ENCODE measurements at places on chromosomes 3 and 15.

DNA sequence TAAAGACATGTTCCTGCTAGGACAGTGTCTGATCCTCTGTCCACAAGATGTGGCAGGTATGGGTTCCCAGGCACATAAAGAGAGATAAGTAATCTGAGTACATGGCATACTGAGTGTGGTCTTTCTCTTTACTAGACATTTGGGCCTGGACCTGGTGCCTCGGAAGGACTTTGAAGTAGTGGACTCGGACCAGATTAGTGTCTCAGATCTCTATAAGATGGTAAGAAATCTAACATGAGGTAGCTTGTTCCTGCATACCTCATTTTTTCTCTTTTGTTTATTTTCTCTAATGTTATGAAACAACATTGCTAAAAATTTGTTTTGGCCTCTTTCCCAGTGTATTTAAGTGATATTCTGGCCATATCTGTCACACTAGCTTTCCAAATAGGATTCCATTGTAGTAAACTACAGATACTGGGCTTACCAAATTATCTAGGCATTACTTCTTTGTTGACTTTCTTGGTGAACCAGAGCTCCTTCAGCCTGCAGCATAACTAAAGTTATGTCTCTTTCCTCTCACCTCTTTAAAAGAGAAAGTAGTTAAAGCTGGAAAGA is 309.8 kb upstream of the MANF start:
- no peak for DNase-seq

- no peak for DNase-seq
Measured at GRCh38 chr3:100319951-100320350, 14.6 kb upstream of the NIT2 start.

DNA sequence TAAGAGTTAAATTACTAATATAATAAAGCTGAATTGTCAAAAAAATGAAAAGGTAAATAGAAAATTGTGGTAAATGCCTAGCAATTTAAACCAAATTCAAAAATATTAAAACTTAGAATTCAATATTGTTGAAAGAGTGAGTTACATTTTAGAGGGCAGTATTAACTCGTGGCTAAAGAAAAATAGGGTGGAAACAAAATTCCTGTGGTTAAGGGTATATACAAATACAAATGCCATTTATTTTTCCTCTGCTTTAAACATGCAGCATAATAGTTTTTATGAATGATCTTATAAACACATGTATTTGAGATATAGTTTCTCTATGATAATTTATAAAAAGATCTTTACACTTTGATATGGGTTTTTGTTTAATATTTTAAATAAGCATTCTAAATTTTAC is 79.0 kb downstream of the NEDD4 start:
- DNase-seq = no peak

DNA sequence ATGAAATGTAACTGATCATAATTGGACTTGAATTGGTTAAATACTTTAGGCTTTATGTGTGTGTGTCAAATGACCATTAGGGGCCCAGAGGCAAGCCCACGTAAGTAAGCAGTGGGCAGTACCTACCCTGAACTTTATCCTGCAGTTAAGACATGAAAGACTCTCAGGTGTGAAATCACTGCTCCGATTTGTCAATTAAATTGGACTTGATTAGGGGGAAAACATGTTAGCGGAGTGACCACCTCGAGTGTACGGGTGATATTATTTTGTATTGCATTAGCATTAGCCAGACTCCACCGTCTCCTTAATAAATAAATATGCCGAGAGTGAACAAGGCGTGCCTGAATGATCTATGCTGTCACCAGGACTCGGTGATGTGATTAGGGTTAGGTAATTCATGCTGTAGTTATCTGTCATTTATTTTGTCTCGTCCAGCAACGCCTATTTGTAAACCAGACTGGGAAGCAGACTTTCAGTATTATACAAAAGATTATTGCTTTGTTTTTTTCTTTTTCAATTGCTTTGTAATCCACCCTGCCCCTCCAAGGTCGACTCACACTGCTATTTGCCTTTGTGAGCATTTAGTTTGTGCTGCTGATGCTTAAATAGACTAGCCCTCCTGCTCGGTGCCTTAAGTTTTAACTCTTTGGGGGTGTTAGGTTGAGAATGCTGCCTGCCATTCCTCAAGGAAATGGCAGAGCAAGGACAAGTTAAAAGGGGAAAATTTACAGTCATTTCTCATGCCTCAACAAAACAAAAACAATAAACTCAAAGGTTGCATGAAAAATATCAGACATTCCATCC is 1.8 kb downstream of the RBMS3 start:
- DNase-seq = no peak

- no peak for DNase-seq
Measured at GRCh38 chr3:167507954-167508353, 34.1 kb upstream of the SERPINI2 start.

DNA sequence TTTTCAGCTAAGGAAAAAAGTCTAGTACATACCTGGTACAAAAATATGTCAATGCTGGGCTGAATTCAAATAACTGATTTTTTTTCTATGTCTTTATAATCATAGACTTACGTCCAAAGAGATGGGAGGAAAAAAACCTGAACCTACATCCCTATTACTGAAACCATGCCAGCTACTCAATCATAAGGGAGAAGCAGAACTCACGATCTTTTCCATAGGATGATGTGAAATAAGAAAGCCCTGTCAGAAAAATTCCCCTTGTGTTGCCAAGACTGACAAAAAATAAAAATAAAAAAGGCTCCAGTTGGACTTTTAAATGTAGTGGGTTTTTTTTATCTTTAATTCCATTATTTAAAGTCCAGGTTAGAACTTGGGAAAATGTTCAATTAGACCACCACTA is 3.3 kb downstream of the MSL2 start:
- DNase-seq = no peak

DNA sequence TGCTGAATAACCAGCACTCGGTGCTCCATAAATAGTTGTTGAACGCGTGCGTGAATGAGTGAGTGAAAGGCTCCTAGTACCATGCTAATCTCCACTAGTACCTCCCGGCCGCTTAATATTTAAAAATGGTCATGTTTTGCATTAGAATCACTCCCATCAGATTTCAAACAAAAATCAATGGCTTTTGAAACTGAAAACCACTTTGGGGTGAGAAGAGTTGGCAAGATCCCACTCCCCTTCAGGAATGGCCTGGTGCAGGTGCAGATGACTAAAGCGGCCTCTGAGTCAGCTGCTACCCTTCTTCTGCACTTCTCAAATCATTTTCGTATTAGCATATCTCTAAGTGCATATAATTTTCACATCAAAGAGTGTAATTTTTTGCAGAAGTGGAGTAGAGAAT is 425.3 kb upstream of the PROK2 start:
- no peak for DNase-seq

GRCh38 chr3:107813026-107813425 is 277.8 kb downstream of the CD47 start:
- no peak for DNase-seq

DNA sequence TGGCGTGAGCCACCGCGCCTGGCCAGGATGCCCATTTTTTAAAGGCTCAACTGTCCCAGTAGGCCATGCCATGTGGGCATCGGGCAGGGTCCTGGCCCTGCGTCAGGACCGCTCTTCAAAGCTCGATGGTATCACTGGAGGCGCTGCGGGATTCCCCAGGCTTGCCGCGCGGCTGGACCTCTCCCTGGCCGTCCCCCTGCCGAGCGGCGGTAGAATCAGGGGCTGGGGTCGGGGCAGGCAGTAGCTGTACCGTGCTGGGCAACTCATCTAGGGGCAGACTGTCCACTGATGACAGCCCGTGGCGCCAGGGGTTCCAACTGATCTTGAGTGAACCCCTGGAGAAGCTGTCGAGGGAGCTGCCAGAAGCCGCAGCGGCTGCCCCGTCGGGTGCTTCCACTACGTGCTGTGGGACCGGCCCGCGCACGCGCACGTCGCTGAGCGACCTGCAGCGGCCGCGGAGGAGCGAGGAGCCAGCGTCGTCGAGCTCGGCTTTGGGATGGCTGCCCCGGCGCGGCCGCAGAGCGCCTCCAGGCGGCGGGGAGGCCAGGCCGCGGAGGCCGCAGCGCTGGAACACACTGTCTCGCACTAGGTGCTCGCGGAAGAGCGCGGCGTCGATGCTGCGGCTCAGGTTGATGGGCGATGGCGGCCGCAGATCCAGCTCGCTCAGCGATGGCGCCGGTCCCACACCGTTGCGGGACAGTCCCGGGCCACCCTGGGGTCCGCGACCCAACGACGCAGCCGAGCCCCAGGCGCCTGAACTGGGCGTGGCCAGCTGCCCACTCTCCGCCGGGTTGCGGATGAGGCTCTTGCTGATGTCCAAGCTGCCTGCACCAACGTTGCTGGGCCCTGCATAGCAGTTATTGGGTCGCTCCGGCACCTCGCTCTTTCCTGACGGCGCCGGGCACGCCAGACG is 5.8 kb downstream of the PRRT3 start:
- DNase-seq = no peak

GRCh38 chr15:72105111-72105510 is 12.8 kb downstream of the MYO9A start:
- DNase-seq = no peak

GRCh38 chr3:160851629-160852210 is 95.7 kb downstream of the PPM1L start:
- DNase-seq = no peak

DNA sequence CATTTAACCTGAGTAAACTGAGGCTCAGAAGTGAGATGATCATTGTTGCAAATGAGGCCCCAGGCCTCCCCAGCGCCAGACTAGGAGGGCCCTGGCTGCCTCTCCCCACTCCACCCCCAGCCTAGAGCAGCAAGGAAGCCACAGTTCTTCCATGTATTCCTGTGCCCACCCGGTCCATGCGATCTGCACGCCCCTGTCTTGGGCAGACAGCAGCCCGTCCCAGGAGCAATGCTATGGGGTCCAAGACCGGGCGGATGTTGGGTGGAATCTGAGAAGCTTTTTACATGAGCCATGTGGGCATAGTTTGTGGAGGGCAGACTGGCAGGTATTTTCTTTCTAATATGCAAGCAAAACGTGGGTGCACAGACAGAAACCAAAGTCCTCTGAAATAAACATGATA is 15.1 kb downstream of the SH2D7 start:
- no peak for DNase-seq

DNA sequence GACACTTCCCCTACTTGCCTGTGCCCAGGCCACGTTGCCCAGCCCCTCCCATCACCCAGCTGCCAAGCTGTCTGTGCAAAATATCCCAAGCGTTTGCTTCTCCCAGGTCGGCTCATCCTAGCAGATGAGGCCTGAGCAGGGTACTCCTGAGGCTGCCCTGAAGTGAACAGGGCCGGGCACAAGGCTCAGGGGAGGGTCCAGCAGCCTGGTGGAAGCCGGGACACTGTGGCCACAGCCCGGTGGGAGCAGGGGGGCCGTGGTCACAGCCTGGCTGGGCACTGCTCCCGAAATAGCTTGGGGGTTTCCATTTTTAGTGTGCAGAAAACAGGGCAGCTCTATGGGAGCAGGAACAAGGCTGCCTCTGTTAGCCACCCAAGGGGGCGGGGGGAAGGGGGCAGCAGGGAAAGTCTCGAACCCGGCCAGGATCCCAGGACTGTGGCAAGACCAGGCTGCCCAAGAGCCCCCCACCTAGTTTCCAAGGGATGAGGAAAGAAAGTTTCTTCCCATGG is 3.4 kb downstream of the PLXNB1 start:
- no peak for DNase-seq

DNA sequence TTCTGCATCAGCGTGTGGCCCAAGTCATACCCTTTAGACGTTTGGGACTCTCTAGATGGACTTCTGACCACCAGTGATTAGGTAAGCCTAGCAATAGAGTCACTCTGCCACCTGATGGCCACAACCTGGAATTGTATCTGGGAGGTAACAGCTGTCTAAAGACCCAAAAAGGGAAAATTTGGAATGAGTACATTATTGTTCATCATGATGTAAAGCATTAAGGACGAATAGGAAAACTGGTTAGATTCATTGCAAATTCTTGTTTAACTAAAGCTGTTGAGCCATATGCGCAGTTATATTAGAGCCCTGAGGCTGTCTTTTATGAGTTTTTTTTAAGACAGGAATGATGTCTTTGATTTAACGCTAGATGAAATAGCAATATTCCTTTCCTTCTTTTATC is 63.6 kb downstream of the FAM81A start:
- no peak for DNase-seq

DNA sequence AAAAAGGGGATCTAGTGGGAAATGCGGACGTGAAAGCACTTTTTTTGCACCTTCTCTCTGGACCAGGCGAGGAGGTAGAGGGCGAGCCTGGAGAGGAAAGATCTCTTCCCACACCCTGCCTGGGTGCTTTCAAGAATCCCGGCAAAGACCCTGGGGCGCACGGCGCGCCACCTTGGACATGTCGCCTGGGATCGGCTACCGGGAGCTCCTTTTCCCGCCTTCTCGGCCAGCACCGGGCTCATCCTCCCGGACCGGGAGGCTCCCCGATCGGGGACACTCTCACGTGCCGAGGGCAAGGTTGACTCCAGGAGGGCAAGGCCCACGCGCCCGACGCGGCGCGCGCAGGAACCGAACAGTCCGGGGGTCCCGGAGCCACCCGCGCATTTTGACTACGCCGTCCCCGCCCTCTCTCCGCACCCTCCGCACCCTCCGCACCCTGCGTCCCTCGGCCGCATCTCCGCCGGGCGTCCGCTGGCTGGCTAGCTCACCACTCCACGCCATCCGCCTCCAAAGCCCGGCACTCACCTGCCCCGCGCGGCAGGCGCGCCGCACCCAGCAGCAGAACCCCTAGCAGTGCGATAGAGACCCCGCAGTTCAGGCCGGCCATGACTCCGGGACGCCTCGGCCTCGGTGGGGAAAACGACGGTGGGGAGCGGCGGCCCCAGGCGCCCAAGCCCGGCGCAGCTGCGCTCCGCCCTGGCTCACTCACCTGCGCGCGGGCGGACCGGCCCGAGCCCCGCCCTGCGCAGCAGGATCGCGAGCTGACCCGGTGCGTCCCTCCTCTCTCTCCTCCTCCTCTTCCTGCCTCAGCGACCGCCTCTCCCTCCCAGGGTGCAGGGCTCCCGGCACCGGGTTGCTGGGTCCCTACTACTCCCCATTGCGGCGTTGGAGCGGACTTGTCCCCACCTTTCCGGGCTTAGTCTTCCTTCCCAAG is at the start of gene CDCP1:
Gene CDCP1, minus strand, starts transcription at position 698 of the 934 bp plus-strand sequence. Its CDS starts 91 bp downstream, at position 607.
- no peak for DNase-seq

DNA sequence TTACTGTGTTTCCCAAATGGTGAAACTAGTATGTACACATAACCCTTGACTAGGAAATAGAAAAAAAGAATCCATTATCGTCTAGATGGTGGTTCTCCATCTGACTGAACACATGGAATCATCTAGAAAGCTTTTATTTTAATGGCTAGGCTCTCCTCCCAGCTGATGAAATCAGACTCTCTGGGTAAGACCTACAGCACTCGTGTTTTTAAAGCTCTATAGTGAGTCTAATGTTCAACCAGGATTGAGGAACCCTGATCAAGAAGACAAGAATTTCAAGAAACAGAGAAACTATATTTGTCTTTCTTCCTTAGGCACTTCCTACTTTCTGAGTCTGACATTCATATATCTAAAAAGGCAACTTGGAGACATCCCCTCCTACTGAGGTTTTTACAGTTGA is 118.8 kb downstream of the TMCO5A start:
- no peak for DNase-seq
